ENCODE measurements at places on chromosomes 4 and X.

GRCh38 chr4:104138116-104138515 is 356.6 kb downstream of the CXXC4 start:
- no peak for DNase-seq

- DNase-seq, result peak; percentile 52
Observed at GRCh38 chrX:30971774-30972603, 82.9 kb upstream of the TAB3 start.

DNA sequence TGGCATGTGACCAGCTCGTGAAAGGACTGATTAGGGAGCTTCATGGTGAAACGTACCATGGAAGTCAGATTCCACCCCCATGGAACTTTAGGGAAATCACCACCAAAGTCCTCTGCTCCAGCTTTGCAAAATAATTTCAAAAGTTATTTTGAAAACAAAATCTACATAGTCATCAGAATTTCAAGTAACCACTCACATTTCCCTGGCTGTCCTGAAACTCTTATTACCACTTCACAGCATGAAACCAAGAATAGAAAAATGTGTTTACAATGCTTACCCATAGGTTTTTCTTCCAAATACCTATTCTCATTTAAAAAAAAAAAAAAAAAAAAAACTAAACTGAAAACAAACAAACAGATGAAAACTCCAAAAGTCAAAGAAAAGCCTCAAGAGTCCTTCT is 198.7 kb downstream of the PDGFRA start:
- no peak for DNase-seq

DNA sequence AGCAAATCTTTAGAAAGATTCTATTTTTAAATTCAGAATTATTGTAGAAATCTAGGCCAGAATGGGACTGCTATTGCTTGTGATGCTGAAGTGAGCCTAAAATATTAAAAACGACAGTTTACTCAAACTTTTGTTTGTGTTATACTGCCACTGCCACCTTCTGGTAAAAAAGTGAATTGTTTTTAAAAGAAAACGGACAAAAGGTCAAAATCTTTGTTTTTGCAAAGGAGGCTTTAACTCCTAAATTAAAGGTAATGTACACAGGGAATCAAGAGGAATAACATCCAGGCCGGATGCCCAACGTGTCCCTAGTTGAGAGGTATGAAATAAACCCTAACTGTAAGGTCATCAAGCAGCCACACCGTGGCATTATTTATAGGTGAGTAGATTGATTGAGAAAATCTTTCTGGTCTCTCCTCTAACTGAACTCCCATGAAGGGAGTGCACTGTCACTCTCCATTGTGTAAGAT is 338.3 kb upstream of the GALNT7 start:
- peak; percentile 21 for DNase-seq

DNA sequence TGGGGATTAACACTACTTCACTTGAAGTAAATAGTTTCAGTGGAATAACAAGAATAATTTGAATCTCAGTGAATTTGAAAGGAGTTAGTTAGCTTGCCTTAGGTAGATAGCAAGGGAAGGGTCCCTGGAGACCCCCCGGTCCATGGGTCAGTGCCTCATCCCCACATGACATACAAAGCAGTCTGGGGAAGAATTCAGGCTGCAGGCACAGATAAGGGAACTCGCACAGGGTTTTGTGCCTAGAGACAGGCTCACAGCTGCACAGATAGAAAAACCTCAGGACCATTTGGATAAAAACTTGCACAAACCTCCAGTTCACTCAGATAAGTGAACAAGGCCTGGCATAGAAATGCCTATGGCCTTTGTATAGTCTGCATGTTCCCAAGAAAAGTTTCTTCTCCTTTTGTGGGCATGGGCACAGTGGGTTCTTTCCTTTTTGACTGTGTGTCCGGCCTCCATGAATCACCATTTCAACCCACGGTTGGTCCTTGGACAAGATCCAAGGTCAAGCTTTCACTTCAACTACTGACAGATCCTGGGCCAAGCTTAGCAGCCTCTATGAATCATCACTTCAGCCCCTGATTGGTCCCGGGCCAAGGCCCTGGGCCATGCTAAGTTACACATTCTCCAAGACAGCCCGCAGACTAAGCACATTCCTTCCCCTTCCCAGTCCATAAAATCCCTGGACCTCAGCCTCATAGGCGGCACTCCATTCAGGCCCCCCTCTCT is 108.3 kb upstream of the KLHL4 start:
- DNase-seq, result peak; percentile 0

DNA sequence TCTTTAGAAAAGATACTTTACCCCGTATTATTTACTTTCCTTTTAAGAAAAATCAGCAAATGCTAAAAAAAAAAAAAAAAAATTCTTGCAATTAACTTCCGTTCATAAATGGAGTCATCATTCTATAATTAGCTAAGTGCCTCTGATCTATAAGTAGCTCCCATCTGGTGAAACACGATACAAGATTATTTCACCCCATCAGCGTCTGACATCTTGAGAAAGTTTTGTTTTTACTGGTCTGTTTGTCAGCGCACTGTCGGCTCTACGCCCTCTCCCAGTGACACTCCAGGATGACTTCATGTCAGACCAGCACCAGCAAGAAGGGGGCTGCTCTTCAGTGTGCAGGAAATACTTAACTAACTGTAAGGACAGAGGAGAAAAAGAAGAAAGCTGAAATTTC is 108.3 kb downstream of the AFAP1 start:
- DNase-seq, result no peak

GRCh38 chr4:26566133-26566532 is 17.8 kb upstream of the TBC1D19 start:
- DNase-seq, result no peak

- DNase-seq, result no peak
Observed at GRCh38 chr4:68817386-68817785, 1.6 kb downstream of the UGT2B10 start.

- no peak for DNase-seq
Observed at GRCh38 chrX:118904218-118904617, 70.2 kb upstream of the LONRF3 start.

DNA sequence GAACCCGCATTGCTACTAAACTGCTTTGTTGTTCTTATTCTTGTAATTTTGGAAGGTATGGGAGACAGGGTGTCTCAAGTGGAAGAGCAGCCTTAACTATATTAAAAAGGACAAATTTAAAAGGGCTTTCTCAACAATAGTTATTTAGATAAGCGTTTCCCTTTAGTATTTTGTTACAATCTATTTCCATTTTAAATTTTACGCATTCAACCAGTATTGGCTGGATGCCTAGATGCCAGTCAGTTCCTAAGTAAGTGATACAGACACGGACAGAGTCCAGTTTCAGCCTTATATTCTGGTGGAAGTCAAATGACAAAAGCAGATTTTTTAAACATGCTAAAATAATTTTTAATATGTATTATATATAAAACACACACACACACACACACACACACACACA is 28.3 kb downstream of the FAT1 start:
- DNase-seq, result no peak

- DNase-seq, result no peak
Observed at GRCh38 chrX:22389556-22390179, 117.0 kb downstream of the CBLL2 start.

DNA sequence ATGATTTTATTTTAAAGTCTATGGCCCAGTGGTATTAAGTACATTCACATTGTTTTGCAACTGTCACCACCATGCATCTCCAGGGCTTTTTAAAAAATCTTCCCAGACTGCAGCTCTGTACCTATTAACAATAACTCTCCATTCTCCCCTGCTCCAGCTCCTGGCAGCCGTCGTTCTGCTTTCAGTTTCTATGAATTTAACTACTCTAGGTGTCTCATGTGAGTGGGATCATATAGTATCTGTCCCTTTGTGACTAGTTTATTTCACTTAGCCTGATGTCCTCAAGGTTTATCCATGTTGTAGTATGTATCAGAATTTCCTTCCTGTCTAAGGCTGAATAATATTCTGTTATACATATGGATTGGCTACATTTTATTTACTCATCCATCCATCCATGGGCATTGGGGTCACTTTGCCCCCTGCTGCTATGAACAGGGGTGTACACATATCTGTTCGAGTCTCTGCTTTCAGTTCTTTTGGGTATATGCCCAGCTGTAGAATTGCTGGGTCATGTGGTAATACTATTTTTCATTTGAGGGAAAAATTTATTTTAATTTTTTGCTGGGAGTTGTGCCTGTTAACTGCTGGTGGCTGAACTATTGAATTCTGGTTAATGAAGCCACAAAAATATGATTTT is 131.3 kb downstream of the ARHGAP10 start:
- DNase-seq, result no peak

- DNase-seq, result peak; percentile 44
Observed at GRCh38 chrX:13898083-13898482, 81.2 kb upstream of the GPM6B start.

GRCh38 chrX:120749141-120749846 is 119.4 kb upstream of the C1GALT1C1 start:
- DNase-seq, result peak; percentile 51
